ENCODE measurements at places on chromosomes 16 and 17. TPM values are rescaled to one million over a fixed set of nuclear protein-coding genes. Genes with fewer than 3 reads are reported as not detected.

- DNase-seq, result no peak
Observed at GRCh38 chr17:73130977-73131376, 33.8 kb upstream of the SSTR2 start.

DNA sequence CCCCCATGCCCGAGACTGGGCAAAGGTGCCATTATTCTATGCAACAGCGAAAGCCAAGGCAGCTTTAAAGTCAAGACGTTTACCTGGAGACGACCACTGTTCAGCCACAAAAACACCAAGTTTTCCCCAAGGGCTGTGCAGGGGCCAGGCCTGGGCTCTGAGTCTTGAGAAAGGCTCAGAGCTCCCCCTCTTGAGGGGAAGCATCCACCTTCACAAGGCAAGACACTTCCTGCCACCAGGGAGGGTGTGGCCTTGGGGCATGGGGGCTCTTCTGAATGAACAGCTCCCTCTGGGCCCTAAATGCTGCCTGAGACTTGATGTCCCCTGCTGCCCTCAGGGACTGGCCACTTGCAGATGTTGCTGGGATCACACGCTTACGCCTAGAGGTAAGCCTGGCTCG, 26.5 kb downstream of the PDIA2 start:
- DNase-seq, result no peak

RAB11FIP3 gene
- 31.3 TPM for total RNA-seq

MYCBPAP gene
- total RNA-seq, result 0.49 TPM

GRCh38 chr17:80892019-80892855, 99.4 kb upstream of the CHMP6 start:
- DNase-seq, result peak; percentile 78

GRCh38 chr17:43718544-43718943, 40.0 kb downstream of the SOST start:
- no peak for DNase-seq

GPR139 gene
- total RNA-seq, result not detected

DNA sequence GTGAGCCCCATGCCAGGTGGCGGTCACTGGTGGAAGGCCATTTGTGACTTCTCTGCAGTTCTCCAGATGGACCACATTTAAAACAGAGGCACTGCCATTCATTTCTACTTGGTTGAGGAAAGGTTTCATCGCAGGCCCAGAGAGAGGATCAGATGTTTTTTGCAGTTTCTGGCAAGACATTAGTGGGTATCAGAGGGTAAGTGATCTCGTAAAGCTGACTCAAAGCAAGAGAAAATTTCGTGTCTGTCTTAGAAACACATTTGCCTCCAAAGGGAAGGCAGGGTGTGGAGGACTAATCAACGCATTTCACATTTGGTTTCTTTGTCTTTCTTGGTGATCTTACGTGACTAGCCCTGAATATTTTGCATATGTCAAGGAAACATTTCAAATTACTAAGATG, 81.8 kb downstream of the PRKCB start:
- no peak for DNase-seq

DNA sequence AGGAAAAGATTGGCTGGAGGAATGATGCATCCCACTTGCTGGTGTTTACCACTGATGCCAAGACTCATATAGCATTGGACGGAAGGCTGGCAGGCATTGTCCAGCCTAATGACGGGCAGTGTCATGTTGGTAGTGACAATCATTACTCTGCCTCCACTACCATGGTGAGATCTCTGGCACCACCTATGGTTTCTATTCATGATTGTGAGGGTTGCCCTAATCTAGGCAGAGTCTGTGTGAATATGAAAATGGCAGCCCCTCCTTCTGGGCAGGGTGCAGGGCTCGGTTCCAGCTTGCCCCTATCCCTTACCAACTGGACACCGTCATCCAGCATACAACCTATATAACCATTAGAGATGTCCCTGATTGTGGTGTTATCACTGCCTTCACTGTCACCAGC, 33.4 kb downstream of the ITGB3 start:
- no peak for DNase-seq

- DNase-seq, result no peak
Observed at GRCh38 chr16:8915722-8916301, 33.7 kb downstream of the LITAFD start.

CHST4 gene
- total RNA-seq, result not detected
